ENCODE measurements at places on chromosomes 11 and 22. TPM values are rescaled to one million over a fixed set of nuclear protein-coding genes. Genes with fewer than 3 reads are reported as not detected.

- DNase-seq = no peak
Observed at GRCh38 chr11:64577202-64577601, 13.8 kb upstream of the SLC22A12 start.

DNA sequence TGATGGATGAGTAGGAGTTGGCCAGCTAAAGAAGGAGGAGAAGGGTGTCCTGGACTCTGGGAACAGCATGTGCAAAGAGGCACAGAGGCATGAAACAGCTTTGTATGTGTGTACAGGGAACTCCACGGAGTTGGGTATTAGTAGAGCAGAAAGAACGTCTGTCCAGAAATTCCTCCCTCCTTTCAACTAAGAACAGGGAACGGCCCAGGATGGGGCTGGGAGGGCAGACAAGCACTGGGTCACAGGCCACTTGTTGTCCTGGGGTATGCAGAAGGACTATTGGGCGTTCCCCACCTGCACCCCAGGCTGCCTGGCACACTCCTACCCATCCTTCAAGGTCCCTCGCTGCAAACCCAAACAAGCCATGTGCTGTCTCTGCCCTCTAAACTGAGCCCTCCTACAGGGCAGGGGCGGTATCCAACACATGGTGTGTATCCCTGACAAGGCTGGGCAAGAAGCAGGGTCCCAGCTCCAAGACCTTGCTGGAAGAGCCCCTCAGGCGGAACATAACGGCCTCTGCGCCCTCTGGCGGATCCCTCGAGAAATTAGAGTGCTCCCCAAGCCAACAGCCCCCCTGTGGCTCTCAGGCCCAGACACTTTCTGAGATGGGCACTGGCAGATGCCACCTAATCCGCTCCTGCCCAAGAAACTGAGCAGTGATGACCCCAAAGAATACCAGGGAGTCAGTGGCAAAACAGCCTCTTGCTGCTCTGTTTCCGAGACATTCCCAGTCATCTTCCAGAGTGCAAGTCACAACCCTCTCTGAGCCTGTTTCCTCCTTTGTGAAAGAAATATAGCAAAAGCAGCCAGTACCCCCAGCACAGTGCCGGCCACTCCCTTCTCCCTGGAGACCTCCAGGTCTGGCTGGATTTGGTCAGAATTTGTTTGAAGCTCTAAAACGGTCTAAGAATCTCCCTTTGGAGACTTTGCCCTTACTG is 1.6 kb upstream of the ELFN2 start:
- DNase-seq = peak; percentile 75

DNA sequence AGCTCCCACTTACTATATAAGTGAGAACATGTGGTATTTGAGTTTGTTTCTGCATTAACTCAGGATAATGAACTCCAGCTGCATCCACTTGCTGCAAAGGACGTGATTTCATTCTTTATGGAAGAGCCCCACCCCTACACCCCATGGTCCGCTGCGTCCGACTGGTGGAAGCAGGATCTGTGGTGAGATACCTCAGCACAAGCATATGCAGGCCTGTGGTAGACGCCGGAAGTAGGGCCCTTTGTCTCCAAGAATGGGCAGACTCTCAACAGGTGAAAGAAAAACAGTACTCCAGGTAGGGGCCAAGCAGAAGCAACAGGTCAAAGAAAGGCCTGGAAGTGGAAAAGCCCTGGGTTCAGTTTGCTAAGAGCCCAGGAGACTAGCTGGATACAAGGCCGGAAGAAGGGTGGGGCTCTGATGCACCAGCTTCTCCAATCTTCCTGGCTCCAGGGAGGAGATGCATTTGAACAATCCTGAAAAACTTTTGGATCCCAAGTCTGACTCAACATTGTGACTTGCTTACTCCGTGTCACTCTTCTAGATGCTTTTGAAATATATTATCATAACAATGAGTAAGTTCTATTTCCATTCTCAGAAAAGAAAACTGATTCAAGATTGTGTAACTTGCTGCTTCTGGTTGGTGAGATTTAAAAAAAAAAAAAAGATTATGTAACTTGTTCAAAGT is 30.4 kb downstream of the NEAT1 start:
- DNase-seq = no peak

- DNase-seq = no peak
Observed at GRCh38 chr11:46345881-46346484, 1.3 kb upstream of the DGKZ start.

GRCh38 chr11:9004183-9004926 is 554 bp upstream of the NRIP3 start:
- no peak for DNase-seq

DNA sequence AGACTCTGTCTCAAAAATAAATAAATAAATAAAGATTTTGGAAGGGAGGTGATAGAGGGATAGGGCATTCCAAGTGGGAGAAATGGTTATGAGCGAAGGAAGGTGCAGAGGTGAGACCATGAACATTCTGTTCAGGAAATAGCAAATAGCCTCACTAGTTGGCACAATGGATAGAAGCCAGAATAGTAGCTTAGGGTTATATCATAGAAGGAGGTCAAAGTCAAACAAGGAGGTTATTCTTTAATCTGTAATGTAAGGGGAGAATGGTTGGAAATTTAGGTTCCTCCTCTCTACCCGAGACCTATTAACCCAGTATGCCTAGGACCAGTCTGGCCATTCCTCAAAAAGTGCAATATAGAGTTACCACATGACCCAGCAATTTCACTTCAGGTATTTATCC is 275.8 kb downstream of the MN1 start:
- no peak for DNase-seq

DNA sequence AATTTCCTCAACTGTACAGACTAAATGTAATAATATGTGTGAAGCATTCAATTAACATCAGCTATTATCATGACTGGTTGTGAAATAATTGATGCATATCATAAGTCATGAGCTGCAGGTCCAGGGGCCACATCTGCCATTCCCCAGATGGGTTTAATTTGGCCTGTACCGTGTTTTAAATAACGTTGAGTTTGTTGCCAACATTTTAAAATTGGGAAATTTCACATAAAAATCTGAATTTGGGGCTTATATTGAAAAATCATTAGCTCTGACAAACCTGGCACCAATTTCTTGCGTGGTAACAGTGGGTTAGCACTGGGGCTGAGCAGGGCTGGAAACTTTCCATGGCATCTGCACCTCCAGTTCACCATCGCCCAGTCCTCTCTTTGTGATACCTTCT is 193.9 kb downstream of the SNX19 start:
- DNase-seq = no peak

GRCh38 chr11:75313513-75314272 is 37.8 kb downstream of the ARRB1 start:
- DNase-seq = peak; percentile 86

DNA sequence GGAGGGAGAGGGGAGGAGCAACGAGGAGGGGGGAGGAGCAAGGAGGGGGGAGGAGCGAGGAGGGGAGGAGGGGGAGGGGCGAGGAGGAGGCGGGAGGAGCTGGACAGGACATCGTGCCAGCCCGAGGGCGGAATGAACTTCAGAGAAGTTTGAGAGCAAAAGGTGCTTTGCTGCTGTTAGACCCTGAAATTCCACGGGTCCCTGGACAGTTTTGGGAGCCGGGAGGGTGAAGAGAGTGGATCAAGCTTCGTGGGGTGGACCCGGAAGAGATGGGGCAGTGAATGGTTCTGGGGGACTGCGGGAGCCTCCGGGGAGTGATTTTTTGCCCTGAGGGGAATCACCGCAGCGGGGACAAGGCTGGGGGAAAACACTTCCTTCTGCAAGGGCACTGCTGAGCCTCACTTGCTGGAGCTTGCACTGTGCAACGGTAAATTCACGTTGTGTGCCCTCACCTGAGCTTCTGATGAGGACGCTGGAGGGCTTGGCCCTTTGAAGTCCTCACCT is 10.7 kb upstream of the NLRP6 start:
- DNase-seq = no peak

GRCh38 chr11:4459500-4459899 is 10.4 kb downstream of the OR52K2 start:
- peak; percentile 72 for DNase-seq

DNA sequence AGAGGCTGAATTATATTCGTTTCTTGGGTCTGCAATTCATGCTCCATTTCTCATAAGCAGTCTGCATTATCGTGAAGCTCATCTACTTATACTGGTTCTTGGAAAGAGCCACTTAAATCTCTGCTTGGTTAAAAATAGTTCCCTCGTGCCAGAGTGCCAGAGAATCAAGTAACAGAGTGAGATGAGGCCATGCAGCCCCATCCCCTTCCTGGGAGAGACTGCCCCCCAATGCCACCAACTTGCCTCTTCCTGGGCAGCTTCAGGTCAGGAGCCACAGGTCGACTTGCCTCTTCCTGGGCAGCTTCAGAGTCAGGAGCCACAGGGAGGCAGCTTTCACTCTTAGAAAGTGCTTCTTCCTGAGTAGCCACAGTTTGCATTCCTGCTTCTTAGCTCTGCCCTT is 223.9 kb upstream of the ZBED5 start:
- no peak for DNase-seq

- no peak for DNase-seq
Observed at GRCh38 chr22:27740202-27740748, 61.3 kb downstream of the MN1 start.

GRCh38 chr22:39494471-39495120 is 7.5 kb upstream of the MIEF1 start:
- DNase-seq = peak; percentile 8

DNA sequence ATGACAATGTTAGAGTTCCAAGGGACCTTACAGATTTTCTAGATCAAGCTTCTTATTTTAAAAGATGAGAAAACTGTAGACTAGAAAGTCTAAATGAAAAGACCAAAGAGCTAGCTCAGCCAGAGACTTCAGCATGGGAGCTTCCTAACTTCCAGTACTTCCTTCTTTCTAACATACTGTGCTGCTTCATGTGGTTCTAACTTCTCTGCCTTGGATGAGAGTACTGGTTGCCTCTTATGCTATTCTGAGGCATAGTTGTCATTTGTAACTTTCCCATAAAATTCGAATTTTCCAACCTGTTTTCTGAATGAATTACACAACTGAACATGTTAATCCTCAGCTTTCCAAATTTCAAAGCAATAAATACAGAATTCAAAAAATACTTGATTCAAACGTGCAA is 1.8 kb downstream of the MTMR2 start:
- DNase-seq = no peak

DNA sequence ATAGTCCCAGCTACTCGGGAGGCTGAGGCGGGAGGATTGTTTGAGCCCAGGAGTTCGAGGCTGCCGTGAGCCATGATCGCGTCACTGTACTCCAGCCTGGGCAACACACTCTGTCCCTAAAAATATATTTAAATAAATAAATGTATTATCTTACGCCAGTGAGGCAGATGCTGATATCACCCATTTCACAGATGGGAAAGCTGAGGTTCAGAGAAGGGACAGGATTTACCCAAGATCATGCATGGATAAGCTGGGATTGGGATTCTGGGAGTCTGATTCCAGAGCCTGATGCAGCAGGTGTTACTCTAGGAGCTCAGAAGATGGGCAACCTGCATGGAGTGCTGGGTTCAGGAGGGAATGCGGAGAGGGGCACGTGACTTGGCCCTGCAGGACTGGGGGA is 17.8 kb downstream of the SGSM1 start:
- DNase-seq = no peak

Gene RASD2
- total RNA-seq = 1.8 TPM

Gene MIEF1
- 20.2 TPM for total RNA-seq

Gene TNNI2
- not detected for total RNA-seq

Gene TSSK2
- not detected for total RNA-seq

Data from right cardiac atrium (tissue), 5 donors.